Mesothelial cell of epicardium (in vitro differentiated cells): ENCODE measurements at places on chromosomes 1 and 21. TPM values are rescaled to one million over a fixed set of nuclear protein-coding genes. Genes with fewer than 3 reads are reported as not detected.

RNU1-2 gene
- 3,774 to 3,945 TPM (median 3,937 TPM) in 3 replicates for total RNA-seq

TAS1R2 gene
- total RNA-seq = not detected in 3 replicates

GREM2 gene
- 0.09 to 0.27 TPM (median 0.16 TPM) in 3 replicates for total RNA-seq

SLC9C2 gene
- total RNA-seq = 0.93 to 1.2 TPM (median 1.00 TPM) in 3 replicates

NID1 gene
- 42.4 to 45.5 TPM (median 45.0 TPM) in 3 replicates for total RNA-seq

TRAF3IP3 gene
- total RNA-seq = 0.85 to 1.2 TPM (median 1.1 TPM) in 3 replicates

TENT5C gene
- total RNA-seq = 0.23 to 0.31 TPM (median 0.27 TPM) in 3 replicates

LAX1 gene
- total RNA-seq = 0.07 TPM in 1 of 3 replicates, not detected in the others

PRPF38A gene
- 54.9 to 55.9 TPM (median 55.6 TPM) in 3 replicates for total RNA-seq

PCBP3 gene
- 5.0 to 5.4 TPM (median 5.1 TPM) in 3 replicates for total RNA-seq

DEPDC1 gene
- total RNA-seq = 9.9 to 11.4 TPM (median 10.4 TPM) in 3 replicates

VSIG8 gene
- total RNA-seq = not detected in 3 replicates

CDK18 gene
- total RNA-seq = 28.7 to 33.2 TPM (median 31.1 TPM) in 3 replicates

NTMT2 gene
- 0.23 TPM in 1 of 3 replicates, not detected in the others for total RNA-seq

MASP2 gene
- 0.09 to 0.20 TPM in 2 of 3 replicates, not detected in the other for total RNA-seq

CSMD2 gene
- total RNA-seq = 1.1 to 1.9 TPM (median 1.2 TPM) in 3 replicates

ADAM30 gene
- total RNA-seq = 0.07 TPM in 1 of 3 replicates, not detected in the others

CLIC6 gene
- total RNA-seq = 1.4 to 1.7 TPM (median 1.5 TPM) in 3 replicates

TNFSF4 gene
- total RNA-seq = 2.0 to 2.8 TPM (median 2.1 TPM) in 3 replicates

BRDT gene
- not detected in 3 replicates for total RNA-seq

SAMD11 gene
- total RNA-seq = 303 to 325 TPM (median 313 TPM) in 3 replicates

OR2T11 gene
- not detected in 3 replicates for total RNA-seq

UMODL1 gene
- total RNA-seq = not detected in 3 replicates

KCNJ15 gene
- 0.70 to 1.9 TPM (median 1.1 TPM) in 3 replicates for total RNA-seq

FMO5 gene
- 0.73 to 1.7 TPM (median 0.97 TPM) in 3 replicates for total RNA-seq
